SK-MEL-5 (cell line): ENCODE measurements at places on chromosomes 16 and 17.
A peak's percentile ranks its signal among the peaks of the same experiment; 100 is the strongest.

DNA sequence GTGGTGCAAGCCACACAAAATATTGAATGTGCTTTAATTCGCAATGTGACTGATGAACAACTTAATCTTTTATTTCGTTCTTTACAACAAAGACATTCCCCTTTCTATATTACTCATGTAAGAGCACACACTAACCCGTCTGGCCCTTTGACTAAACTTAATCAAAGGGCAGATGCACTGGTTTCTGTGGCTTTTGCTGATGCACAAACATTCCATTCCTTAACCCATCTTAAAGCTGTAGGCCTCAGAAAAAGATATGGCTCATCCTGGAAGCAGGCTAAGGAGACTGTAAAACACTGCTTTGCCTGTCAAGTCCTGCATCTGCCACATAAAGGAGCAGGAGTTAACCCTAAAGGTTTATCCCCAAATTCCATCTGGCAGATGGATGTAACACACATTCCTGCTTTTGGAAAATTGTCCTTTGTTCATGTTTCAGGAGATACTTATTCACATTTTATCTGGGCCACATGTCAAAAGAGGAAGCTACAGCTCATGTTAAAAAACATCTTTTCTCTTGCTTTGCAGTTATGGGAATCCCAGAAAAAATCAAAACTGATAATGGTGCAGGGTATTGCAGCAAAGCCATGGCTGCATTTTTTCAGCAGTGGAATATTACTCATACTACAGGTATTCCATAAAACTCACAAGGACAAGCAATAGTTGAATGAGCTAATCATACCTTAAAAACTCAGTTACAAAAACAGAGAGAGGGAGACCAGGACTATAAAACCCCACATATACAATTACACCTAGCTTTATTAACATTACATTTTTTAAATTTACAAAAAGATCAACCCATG lies 137.2 kb downstream of the AHSP start:
- no peak for DNase-seq

DNA sequence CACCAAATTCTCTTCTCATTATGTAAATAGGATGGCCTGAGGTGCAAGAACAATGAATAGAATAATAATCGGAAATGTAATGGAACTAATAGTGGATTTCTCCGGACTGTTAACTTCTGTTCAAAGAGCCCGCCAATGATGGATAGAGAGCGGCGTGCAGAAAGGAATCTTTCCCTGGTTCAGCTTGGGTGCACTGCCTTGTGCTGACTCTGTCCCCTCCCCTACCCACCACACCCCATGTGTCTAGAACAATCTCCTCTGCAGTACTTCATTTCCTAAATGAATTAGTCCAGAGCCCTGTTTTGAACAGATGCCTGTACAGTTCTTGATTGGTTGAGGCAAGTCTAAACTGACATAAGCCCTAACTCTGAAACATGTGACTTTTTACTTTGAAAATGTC lies 125.4 kb downstream of the CDH13 start:
- DNase-seq, result no peak

- peak; percentile 43 for DNase-seq
Observed at GRCh38 chr16:50644729-50645128, 36.4 kb downstream of the SNX20 start.

DNA sequence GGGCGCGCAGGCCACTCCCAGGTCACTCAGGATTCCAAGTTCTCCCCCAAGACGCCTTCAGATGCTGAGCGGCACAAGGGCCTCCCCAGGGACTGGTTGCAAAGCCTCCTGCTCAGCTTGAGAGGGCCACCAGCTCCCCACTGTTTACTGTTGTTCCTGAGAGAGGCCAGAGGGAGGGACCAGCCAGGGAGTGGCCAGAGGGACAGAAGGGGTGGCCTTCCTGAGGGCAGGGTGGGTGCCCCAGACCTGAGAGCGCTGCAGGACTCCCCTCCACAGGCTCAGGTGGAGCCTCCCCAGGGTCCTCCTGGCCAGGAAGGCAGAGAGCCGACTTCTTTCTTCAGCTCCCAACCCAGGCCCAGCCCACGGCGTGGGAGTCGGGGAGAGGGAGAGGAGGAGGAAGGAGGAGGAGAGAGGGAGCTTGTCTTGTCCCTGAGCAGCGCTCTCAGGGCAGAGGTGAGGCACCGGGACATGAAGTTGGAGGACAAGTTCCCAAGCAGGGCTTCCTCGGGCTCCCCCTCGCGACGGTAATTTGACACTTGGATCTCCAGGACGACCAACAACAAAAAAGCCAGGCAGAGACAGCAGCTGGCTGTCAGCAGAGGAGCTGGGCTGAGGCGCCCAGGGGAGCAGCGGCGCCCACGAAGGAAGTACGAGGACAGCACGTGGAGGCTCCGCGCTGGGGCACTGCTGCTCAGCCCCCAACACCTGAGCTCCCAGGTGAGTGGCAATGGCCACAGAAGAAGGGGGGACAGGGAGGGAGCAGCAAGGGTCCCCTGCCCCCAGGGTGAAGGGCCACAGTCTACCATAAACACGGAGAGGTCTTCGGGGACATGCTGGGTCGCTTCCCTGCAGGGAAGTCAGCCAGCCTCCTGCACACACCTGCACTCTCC lies 497 bp downstream of the SMIM5 start:
- peak; percentile 92 for DNase-seq

DNA sequence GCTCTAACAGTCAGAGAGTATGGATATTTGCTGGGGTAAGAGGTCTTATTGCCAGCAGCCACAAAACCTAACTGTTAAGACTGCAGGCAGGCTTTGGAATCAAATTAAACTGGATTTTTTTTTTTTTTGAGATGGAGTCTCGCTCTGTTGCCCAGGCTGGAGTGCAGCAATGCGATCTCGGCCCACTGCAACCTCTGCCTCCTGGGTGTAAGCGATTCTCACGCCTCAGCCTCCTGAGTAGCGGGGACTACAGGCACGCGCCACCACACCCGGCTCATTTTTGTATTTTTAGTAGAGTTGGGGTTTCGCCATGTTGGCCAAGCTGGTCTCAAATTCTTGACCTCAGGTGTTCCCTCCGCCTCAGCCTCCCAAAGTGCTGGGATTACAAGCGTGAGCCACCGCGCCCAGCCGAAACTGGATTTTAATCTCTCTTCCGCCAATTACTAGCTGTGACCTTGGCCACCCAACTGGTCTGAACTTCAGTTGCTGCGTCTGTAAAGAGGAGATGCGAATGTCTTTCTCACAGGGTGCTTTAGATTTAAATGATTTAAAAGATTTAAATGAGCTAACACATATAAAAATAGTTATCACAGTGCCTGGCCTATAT lies 842 bp downstream of the MRPL10 start:
- DNase-seq, result no peak

GRCh38 chr17:42287305-42287976 lies 857 bp upstream of the STAT5A start:
- DNase-seq, result peak; percentile 32

DNA sequence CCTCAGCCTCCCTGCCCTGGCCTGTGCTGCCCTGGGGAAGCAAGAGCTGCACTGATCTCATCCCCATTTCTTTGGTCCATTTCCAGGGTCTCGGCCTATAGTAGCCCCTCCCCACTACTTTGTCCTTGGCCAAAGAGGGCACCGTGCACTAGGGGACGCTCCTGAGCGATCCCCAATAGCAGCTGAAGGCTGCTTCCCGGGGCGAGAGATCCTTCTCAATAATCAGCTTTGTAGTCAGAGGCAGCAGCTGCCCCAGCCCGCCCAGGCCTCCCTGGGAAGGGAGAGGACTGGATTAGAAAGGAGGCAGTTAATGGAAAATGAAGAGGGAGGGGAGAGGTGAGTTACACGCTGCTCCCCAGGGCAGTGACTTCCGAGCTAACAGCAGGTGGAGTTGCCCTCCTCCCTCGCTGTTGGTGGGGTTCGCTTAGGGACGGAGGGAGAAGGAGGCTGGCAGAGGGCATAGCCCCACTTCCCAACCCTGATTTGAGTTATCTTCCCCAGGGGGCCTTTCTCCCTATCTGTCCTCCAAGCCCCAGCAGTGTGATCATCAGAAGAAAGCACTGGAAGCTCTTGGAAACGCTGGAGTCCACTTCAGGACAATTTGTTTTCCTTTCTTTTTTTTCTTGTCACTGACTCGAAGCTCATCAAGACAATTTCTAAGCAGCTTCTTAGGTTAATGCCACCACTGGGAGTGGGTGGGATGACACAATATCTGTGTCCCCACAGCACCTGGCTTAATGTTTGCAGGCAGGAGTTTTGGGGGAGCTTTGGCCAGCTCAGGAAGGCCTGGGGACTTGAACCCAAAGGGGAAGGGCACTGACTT lies 2.6 kb downstream of the MXRA7 start:
- peak; percentile 59 for DNase-seq

DNA sequence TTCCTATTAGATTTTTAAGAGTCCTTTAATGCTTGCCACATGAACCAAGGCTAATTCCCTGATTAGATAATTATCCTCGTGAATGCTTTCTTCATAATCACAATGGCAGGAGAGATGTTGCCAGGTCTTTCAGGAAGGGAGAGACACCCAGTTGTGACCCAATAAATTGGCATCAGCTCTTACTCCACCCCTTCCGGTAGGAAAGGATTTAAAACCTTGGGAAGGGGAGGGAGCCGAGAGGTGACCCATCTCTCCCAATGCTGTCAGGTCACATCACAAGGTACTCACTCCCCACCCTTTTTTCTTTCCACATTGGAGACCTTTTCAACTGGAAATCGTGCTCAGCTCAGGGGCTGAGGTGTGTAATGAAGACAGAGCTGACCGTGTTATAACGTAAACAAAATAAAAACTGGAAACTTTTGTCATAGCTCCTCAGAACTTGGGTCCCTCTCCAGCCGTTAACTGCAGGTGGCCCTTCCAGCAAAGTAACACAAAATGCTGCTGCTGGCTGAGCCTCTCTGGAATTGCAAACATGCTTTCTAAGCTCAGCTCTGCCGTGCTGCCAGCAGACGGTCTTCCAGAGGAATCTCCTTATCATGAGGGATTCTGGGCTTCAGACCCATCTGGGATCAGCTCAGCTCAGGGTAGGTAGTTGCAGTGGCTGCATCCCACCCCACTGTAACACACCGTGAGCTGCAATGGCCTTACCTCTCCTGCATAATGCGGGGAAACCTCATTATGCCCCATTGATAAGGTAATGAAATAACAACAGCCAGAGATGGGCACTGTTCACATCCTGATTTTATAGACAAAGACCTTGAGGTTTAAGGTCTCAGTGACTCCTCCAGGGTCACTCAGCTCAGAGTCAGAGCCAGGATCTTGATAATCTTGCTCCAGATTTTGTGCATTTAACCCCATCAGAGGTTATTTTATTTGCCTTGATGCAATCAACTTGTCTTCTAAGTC lies 15.6 kb downstream of the TMEM100 start:
- no peak for DNase-seq
